ENCODE measurements at places on chromosomes 6 and 20.

DNA sequence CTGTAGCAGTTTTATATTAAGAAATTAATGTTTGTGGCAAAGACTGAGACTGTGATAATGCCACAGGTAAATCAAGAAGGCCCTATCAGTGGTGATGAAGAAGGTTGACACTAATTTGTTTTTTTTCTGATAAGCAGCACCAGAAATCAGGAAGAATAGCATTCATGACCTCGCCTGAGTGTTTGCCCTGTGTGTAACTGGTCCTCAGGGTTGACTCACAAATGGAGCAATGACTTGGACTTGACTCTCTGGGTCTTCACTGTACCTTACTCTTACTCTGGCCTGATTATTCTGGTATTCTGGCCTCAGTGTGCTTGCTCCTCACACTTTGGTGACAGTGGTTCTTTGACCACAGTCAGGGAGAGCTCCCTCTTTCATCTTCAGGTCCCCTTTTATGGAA is 243.9 kb downstream of the HAO1 start:
- no peak for DNase-seq

- DNase-seq = no peak
Measured at GRCh38 chr6:85856235-85856634, 213.5 kb upstream of the SYNCRIP start.

DNA sequence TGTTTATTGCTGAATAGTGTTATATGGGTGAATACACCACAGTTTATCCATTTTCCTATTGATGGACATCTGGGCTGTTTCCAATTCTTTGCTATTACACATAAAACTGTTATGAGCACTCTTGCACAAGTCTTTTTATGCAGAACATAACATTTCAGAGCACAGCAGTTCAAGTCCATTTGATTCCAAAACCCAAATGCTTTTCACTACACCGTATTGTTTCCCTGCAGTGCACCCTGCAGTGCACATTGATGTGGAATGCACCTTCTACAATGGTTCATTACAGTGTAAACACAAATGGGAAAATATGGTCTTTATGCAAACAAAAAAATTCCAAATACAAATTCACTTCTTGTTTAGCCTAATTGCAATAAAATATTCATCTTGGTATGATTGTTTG is 3.6 kb upstream of the SLC2A12 start:
- DNase-seq = no peak

- no peak for DNase-seq
Measured at GRCh38 chr6:169342710-169343109, 89.1 kb upstream of the THBS2 start.
